T-helper 17 cell (primary cell): ENCODE measurements at places on chromosomes 6 and 20.

DNA sequence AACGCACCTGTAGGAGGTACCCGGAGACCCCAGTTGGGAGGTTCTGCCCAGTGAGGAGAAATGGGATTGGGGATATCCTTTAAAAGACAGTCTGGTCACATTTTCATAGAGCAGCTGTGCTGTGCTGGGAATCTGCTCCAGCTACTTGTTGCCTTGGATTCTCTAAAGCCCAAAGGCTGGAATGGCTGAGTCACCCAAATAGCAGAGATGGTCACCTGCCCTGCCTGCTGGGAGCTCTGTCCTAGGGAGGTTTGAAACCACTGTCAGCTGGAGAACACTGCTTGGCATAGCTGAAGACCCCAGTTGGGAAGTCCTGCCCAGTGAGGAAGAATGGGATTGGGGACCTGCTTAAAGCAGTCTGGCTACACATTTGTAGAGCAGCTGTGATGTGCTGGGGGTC lies 34.8 kb upstream of the TFB1M start:
- no peak for DNase-seq

GRCh38 chr20:55070001-55070400 lies 594.6 kb downstream of the DOK5 start:
- DNase-seq, result no peak

DNA sequence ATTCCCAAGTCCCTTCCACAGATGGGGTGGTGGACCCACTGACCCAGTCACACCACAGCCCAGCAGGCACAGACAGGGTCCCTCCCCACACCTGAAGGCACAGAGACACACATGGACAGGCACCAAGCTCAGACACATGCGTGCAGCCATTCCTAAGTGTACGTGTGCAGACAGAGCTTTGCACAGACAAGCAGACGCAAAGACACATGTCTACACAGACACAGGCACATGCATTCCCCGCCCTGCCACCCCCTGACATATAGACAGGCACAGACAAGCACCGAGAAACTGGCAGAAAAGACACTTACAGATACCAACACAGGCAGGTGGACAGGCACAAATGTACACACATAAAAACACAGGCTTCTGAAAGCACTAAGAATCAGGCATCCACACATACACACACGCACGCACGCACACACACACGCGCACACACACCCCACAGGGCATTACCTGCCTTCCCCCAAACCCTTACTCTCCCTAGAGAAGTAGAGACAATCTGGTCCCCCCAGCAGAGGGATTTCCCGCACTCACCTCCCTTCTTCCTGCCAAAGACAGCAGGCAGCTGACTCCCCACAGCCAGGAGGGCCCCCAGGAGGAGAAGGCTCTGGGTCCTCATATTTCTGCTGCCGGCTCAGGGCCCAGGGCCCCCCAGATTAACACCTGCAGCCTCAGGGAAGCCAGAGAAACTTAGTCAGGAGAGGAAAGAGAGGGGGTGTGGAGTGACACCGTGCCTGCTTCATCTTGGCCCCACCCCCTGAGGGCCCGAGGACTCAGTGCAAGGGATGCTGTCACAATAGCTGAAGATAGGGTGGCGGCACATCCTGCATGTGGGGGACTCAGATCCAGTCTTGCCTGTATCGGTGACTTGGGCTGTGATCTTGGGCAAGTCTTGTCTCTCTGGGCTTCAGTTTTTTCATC lies at the start of gene WFDC5:
WFDC5 (minus strand) TSS at position 710 of the 921 bp plus-strand sequence; CDS start at position 619, 91 bp downstream.
- DNase-seq, result no peak

- DNase-seq, result no peak
Observed at GRCh38 chr6:85556992-85557668, 36.5 kb downstream of the SNX14 start.

GRCh38 chr6:154370545-154370944 lies 13.9 kb upstream of the IPCEF1 start:
- DNase-seq, result no peak

GRCh38 chr20:57223648-57224489 lies 42.6 kb downstream of the BMP7 start:
- no peak for DNase-seq

DNA sequence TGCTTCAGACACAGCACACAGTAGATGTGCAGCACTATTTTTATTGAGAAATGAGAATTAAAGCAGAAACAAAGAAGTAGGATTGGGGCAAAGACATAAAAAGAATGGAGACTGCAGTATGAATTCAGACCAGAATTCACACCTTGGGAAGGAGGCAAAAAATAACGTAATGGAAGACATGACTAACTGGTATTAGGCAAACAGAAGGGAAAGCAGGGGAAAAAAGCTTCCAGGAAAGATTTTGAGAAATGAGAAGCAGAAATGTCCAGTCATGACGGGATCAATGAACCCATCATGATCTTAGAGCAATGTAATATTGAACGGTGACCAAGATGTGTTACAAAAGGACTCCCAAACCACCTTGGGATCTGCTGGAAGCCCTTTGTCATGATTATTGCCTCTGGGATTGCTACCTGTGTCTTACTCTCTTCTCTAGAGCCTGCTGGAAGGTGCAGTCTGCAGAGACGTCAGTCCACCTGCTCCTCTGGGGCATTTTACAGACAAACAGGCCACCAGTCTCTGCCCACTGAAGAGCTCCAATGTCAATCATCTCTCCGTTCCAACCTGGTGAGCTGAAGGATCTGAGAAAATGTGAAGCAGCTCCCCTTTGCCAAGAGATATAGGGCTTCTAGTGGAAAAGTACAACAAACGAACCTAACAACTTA lies 8.7 kb downstream of the NUDT3 start:
- DNase-seq, result no peak

DNA sequence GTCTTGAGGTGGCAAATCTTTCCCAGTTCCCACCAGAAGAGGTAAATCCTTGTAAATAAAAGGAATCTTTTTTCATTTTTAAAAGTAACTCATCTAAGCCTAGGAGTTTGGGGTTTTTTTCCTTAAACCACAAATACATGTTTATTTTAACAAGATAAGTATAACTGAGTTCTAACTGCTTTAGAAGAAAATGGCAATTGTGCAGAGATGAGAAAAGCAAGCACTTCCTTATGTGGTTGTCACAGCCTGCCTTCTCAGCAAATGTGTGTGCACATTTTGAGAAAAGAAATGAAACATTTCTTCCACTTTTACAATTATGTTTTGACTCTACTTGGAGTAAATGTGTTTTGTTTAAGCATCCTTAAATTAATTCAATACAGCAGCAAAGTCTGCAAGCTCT lies 17.7 kb downstream of the HCK start:
- no peak for DNase-seq

GRCh38 chr20:11952639-11953038 lies 34.9 kb downstream of the BTBD3 start:
- no peak for DNase-seq

- DNase-seq, result no peak
Observed at GRCh38 chr6:111722179-111722731, 116.6 kb upstream of the TRAF3IP2 start.

DNA sequence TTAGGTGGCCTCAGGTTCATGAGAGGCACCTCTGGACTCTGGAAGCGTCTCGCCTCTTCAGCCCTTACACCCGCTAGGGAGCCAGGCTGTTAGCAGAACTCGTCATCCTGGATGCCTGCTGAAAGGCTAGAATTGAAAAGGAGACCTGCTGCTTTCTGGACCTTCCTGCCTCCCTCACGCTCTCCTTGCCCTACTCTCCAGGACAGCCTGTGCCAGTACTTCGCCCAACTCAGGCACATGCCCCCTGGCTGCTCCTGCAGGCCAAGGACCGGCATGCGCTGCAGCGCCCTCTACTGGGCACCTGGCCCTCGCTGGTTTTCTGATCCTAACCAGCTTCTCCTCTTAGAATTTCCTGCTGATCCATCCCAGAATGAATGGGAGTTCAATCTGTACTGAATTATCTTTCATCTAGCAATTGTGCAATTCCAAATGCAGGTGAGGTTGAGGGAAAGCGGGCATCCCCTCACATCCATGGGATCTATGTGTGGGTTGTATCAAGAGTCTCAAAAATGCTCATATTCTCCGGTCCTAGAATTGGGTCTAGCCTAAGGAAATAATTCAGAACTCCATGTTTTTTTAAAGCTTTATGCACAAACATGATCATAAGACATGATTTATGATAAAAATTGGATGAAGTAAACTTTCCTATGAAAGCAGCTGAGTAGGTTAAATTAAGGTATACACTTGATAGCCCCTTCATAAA lies 78.0 kb downstream of the PTPN1 start:
- peak; percentile 72 for DNase-seq

DNA sequence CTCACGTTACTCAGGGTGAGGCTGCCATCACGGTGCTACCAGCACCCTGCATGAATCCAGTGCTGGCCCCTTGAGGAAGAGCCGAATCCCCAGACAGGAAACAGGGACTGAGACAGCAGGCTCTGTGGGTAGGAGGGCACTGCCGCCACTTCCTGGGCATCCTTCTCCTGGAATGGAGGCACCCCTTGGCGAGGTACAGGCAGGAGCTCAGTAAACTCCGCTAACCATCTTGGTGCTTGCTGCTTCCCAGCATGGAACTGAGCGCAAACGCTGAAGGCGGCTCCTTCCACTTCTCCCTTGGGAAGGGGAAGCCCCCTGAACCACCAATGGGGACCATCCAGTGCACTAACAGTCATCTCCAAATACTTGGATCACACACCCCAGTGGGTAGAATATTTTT lies 13.5 kb upstream of the CCDC167 start:
- DNase-seq, result no peak

DNA sequence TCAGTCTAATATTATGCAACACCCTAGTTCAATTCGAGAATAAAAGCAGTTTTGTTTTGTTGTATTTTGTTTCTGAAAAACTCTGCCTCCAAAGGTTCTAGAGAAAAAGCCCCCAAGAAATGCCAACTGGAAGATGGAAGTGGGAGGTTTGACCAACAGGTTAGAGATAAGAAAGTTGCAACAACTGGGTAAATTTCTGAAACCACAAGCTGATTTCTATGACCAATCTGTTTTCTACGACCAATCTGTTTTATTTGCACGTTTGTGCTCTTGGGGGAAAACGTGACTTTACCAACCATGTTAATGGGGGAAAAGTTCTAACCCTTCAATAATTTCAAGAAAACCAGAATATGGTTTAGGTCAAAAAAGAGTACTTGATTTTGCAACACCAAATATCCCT lies 173.2 kb downstream of the PDE7B start:
- DNase-seq, result no peak

GRCh38 chr20:673603-674001 lies 2.0 kb downstream of the SCRT2 start:
- DNase-seq, result no peak

- DNase-seq, result no peak
Observed at GRCh38 chr20:63850689-63851547, 10.4 kb upstream of the ABHD16B start.

DNA sequence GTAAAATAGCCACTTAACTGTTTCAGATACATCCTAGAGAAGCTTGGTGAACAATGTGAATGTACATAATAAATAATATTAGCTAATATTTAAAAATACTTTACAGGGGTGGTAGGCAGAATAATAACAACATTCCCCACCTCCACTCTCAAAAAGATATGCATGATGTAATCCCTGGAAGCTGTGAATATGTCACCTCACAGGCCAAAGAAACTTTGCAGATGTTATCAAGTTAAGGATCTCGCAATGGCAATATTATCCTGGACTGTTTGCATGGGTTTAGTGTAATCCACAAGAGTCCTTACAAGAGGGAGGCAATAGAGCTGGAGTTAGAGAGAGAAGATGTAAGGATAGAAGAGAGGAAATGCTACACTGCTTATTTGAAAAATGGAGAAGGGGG lies 7.0 kb upstream of the PTPRK start:
- DNase-seq, result no peak

- DNase-seq, result no peak
Observed at GRCh38 chr6:17490724-17491123, 97.3 kb downstream of the CAP2 start.

GRCh38 chr6:143397227-143398222 lies 53.0 kb downstream of the ADAT2 start:
- no peak for DNase-seq
